Suprapubic skin (tissue), 4 donors: ENCODE measurements at places on chromosomes 1 and 21.

- no peak for DNase-seq
Observed at GRCh38 chr1:19113697-19114092, 96.4 kb downstream of the UBR4 start.

- no peak for DNase-seq
Observed at GRCh38 chr1:218456444-218456843, 111.3 kb downstream of the TGFB2 start.

DNA sequence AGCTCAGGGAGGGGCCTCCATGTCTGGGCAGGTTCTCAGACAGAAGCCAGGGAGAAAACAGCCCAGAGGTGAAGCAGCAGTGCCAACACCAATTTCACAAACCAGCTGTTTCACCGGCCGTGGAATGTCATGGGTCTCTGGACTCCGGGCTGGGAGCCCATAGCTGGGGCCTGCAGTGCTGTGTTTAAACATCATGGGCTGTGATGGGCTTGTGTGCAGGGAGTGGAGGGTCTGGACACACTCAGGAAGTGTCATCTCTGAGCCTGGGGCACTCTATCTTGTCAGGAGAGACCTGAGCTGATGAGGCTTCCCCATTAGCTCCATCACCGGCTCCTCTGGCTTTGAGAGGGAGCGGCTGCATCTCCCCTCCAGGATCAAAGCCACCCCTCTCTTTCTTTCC, 173.6 kb upstream of the IGSF21 start:
- DNase-seq, result no peak

DNA sequence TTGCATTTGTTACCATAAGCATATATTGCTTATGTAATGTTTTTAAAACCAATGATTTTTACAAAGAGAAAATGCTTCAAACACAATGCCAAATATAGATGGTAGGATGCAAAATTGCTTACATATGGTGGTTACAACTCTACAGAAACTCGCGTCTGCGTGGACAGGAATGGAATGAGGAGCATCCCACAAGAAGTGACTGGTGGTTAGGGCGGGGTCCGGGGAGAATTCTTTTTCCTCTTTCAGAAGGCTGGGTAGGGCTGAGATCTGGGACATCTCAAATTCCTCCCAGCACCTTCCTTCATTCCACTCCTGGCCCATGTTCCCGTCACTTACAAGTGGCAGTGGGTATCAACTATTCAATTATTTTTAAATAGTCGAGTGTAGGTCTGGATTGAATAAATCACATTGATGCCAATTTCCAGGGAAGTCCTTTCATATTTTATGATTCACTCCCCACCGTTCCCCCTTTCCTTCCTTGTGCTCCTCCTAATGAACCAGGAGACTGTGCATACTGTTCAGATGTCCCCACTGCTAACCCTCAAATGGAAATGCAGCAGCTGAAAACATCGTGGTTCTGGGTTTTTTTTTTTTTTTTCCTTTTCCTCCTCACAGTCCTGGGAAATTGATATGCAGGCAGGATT, 174.5 kb upstream of the POU3F1 start:
- DNase-seq, result no peak

- no peak for DNase-seq
Observed at GRCh38 chr21:43282358-43283120, 113.7 kb downstream of the CRYAA start.

- no peak for DNase-seq
Observed at GRCh38 chr21:38439957-38440356, 58.3 kb downstream of the ERG start.

GRCh38 chr1:162688521-162688920, 56.3 kb downstream of the DDR2 start:
- no peak for DNase-seq

DNA sequence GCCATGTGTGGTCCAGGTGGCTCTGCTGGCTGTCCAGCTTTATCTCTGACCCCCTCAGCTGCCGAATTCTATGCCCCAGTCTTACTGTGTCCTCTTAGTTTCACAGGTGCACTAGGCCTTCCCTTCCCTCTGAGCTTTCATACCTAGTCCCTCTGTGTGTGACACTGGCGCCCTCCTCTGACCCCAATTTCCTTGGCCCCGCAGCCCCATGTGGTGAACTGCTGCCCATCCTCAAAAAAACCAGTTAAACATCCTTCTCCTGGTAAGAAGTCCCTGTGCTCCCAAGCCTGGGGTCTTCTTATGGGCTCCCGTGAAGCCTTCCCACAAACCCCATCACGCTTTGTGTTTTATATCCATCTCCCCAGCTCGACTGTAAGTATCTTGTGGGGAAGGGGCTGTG, 93.9 kb upstream of the TSPAN2 start:
- no peak for DNase-seq

GRCh38 chr1:110778821-110779220, 94.1 kb upstream of the CD53 start:
- DNase-seq, result no peak

DNA sequence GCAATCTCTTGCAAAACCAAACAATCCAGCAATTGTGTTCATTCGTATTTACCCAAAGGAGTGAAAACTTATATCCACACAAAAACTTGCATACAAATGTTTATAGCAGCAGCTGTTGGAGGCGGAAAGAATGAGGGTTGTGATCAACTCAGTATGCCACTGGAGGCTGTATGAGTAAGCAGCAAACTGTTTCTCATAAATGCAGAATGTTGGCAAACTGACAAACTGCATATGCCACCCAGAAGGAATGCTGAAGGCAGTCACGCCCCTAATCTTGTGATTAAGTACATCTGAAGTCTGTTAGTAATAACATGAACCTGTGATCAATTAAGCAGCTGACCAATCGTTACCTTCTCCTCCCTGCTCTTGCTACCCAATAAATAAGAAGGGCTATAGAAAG, 60.5 kb upstream of the CR2 start:
- no peak for DNase-seq

DNA sequence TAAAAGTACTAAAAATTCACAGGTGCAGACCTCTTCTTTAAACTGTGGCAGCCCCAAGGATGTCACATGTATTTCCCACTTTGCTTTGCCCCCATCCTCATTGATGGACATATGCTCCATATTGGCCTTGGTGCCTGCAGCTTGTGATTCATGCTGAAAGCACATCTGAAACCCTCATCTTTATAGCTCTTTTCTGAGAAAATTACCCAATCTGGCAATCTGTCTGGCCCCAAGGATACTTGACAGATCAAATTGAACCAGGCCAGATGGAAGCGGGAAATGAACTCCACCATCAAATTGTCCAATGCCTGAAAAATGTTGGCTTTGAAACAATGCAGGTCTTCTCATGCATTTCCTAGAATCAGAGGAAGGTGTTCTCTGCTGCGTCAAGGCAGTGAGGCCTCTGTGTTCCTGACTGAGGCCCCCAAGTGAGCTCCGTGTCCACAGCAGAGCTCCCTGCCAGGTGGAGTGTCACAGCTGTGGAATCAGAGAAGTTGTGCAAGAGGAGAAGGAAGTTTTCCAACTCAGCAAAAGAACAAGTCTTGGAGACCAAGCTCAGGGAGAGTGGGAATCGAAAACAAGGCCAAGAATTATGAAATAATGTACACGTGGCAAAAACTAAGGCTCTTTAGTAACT, 323.7 kb downstream of the PLPP3 start:
- peak; percentile 84 for DNase-seq

GRCh38 chr1:20931930-20932436, 144.9 kb upstream of the HP1BP3 start:
- no peak for DNase-seq

DNA sequence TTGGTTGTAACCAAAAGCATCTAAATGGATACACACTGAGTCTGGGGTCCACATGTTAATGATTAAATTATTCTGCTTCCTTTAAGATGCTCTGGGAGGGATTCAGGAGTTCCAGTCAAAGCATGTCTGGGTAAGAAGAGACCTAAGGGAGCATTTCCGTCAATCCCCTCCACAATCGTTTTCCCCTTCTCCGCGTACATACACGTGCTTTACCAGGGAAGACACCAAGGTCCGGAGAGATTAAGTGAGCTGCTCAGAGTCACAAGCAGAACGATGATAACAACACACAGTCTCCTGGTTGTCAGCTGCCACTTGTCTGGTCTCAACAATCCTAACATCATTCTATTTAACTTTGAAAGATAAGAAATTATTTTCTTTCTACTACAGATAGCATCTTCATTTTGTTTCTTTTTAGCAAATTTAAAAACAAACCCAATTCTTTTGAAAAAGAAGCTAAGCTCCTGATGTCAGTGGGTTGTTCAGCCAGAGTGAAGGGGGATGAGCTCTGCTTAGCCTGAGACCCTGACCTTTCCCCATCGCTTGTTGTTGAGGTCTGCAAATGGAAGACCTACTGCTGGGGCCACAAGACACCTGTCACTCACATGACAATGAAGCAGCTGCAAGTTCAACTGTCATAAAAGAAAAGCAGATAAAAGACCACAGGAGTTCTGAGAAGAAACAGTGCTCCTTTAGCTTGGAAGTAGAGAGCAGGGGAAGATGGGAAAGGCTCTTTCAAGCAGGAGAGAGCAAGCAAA, 4.5 kb downstream of the PAFAH2 start:
- no peak for DNase-seq

- DNase-seq, result no peak
Observed at GRCh38 chr1:246219508-246220030, 287.5 kb downstream of the SMYD3 start.

DNA sequence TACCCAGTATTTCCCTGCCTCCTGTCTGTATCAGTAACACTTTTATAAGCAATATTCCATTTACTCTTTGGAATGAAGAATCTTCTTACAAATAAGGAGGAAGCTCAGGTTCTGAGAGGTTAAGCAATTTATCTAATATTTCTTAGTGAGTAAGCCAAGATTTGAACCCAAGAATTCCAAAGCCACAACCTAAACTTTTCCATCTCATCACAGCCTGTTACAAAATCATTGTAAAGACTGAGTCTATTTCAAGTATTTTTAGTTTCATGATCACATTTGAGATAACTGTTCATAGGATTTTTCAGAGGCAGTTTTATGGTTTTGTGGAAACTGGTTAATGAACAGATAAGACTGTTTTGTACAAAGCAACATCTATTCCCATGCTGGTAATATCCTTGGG, 29.8 kb upstream of the HHAT start:
- DNase-seq, result no peak

GRCh38 chr1:220882061-220882891, 3.0 kb downstream of the HLX start:
- no peak for DNase-seq

DNA sequence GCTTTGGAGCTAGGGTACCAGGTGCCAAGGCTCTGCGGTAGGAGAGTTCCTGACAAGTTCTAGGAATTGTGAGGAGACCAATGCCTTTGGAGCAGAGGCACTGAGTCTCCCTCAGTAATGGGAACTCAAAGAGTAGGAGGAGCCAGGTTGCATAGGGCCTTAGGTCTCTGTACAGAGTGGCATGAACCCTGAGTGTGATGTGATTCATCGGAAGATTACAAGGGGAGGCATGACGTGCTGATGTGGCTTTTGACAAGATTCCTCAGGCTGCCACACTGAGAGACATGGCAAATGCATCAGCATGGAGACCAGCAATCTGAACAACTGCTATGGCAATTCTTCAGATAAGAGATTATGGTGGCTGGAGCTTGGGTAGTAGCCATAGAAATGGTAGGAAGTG, 94.6 kb upstream of the SLC44A3 start:
- DNase-seq, result no peak

- DNase-seq, result no peak
Observed at GRCh38 chr1:182586380-182586779, 2.7 kb downstream of the RNASEL start.

GRCh38 chr21:37974081-37974480, 57.8 kb upstream of the KCNJ6 start:
- DNase-seq, result no peak

DNA sequence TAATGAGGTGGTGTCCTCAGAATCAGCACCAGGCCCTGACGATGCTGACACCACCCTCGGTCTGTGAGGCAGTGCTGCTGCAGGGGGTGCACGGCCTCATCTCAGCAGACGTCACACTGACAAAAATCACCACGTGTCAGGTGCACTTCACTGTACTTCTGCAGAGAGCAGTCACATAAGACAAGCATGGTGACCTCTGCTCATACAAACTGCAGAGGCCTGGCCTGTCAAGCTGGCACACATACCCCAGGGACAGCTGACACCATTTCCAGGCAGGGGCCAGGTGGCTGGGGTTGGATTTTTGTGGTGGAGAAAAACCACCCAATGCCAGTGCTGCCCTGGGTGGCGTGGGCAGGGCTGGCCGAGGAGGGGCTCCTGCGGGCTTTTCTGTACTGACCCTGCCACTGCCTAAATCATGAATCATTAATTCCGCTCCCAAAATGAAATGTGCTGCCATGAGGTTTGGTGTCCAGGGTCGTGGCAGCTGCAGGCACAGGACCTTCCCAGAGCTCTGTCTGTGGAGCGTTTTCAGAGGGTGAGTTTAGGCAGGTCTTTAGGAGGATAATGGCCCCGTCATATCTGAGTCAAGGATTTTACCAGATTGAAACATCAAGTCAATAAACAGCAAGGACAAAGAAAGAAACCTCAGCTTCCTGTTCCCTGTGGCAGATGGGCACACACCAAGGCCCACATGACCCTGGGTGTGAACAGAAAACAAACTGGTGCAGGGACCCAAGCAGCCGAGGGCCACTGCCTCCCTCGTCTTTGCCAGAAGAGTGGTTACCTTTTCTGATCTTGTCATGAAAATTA, 33.4 kb upstream of the GPR153 start:
- DNase-seq, result no peak

DNA sequence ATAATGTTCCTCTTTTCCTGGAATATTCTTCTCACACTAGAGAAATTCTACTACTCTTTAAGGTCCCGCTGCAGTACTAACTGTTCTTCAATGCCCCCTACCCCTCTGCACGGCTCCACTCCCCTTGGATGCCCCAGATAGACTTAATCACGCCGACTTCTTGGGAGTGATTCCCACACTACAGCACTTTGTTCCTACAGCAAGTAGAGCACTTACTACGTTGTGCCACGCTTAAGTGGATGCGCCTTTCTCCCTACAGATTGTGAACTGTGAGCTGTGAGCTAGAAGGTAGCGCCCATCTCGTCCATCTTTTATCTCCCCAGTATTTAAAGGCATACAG, 2.2 kb downstream of the ZNF436 start:
- peak; percentile 64 for DNase-seq

DNA sequence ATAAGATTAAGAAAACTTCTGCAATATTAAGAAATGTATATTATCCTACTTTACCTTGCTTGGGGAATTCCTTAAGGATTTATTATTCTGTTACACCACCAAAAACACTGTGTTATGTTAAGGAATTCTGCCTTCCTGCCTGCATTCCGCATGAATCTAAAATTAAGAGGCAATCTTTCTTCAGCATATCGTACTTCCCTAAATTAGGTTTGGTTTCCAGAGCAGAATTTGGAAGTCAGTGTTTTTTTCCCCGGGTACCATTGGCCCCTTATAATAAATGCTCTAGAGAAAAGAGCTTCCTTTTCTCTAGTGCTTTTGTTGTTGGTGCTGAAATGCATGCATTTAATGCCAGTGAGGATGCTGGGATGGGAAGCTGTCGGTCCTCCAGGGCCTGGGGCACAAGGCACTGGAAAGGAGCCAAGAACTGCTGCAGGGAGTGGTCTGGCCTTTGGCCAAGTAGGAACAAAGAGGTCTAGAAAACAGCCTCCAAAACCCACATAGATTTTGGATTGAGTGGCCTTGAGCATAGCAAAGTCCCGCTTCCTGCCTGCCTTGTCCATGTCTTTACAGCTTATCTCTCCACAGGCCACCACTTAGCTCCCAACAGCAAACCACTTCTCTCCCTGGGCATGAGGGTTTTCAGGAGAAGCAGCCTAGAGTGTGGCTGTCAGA, 69.9 kb downstream of the RRAGC start:
- DNase-seq, result no peak
